ENCODE measurements at places on chromosomes 2 and 18.

- no peak for DNase-seq
Measured at GRCh38 chr2:61536180-61536571, 2.0 kb downstream of the XPO1 start.

DNA sequence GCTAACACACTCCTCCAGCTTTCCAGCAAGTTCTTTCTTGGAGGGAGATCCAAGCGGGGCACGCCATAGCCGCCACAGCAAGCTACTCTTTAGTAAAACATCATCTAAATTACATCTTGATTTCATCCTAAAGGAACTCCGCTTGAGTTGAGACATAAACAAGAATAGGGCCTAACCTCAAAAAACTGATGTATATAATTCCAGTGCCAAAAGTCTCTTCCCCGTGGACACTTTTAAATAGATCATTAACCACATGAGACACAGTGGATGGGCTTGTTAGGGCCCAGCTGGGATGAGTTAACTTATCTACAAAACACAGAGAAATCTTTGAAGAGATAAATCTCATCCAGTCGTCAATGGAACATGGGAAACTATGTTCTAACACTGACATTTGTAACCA lies 20.8 kb upstream of the MLPH start:
- DNase-seq = no peak

- DNase-seq = no peak
Measured at GRCh38 chr2:64606479-64607363, 47.0 kb downstream of the SERTAD2 start.

DNA sequence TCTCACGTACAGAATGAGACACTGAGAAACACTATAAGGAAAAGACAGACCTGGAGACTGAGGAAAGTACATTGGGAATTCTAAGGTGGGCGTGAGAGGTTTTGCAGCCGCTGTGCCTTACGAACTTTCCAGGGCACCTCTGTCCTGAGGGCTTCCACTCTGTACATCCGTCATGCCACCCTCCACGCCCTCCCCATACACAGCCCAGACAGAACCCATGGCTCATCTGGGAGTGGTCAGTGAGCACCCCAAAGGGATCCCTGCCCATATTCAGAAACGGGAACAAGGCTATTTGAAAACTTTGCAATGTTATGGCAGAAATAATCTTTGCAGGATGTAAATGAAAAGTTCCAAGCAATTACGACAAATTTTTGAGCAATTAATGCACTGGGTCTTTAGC lies 95.4 kb upstream of the ZNF532 start:
- DNase-seq = no peak

DNA sequence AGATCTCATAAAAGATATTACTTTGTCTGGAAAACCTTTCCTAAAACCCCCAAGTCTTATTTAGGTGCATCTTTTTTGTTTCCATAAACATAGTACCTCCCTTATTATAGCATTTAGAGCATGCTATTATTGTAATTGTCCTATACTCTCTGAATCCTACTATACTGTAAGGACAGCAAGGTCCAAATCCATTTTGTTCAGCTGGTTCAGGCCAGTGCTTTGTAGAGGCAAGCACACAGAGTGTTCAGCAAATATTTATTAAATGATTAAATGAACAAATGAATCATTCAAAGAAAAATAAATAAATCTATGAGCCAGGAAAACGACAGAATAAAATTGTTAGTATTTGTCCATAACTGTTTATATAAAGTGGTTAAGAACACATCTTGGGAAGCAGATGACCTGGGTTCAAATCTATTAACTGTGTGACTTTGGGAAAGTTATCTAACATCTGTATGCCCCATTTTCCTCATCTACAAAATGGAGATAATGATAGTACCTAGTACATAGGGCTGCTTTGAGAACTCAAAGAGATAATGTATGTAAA lies 86.0 kb downstream of the COL3A1 start:
- no peak for DNase-seq

DNA sequence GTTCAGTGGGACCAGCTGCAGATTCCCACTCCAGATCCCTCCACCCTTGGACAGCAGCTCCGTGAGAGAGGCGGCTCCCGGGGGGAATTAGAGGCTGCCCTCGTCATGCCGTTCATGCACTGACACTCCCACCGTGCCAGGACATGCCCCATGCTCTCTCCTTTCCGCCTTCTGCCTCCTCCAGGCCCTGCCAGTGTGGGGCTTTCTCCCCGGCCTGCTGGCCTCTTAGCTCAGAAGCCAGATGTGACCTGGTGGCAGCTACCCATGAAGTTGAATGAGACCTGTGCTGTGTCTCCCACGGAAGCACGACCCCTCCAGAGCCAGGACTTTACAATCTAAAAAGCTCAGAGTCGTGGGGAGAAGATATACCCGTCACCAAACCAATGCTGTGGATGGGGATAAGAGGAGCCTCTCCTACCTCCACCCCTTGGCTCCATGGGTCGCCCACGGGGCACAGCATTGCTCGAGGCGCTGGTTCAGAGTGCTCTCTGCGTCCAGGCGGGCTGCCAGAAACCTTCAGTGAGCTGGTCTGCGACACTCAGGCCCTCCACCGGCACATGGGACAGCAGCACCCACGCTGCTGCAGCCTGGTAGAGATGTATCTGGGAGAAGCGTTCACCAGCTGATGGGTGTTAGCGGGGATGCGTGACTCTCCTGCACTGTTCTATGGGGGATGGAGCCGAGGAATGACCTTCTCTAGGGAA lies 111.0 kb upstream of the GPC1 start:
- DNase-seq = no peak

GRCh38 chr18:50374220-50374752 lies 560 bp upstream of the SKA1 start:
- no peak for DNase-seq

DNA sequence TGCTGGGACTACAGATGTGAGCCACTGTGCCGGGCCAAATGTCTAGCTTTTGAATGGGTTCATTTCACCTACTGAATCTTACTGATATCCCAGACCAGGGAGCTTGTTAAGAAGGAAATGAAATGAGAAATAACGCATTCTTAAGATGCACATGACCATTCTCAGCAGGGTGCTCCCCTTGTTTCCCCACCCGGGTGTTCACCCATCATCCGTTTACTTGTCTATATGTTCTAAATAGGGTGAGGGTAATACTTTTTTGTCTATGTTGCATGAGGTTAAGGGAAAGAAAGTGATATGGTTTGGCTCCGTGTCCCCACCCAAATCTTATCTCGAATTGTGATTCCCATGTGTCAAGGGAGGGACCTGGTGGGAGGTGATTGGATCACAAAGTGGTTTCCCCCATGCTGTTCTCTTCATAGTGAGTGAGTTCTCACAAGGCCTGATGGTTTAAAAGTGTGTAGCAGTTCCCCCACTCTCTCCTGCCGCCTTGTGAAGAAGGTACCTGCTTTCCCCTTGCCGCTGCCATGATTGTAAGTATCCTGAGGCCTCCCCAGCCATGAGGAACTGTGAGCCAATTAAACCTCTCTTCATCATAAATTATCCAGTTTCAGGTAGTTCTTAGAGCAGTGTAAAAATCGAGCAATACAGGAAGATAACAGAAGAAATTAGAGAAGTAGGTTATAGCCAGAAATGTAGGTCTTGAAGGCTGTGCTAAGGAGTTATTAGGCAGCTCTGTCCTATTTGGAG lies 129.1 kb downstream of the DDX1 start:
- DNase-seq = no peak

- no peak for DNase-seq
Measured at GRCh38 chr18:48679236-48679635, 140.4 kb downstream of the CTIF start.

GRCh38 chr18:11541179-11541578 lies 68.2 kb upstream of the SLC35G4 start:
- no peak for DNase-seq

GRCh38 chr2:216829533-216829932 lies 30.3 kb downstream of the TNP1 start:
- DNase-seq = no peak

- DNase-seq = no peak
Measured at GRCh38 chr18:57630754-57631595, 9.3 kb upstream of the NARS1 start.

- no peak for DNase-seq
Measured at GRCh38 chr2:6793913-6794312, 71.8 kb downstream of the CMPK2 start.

DNA sequence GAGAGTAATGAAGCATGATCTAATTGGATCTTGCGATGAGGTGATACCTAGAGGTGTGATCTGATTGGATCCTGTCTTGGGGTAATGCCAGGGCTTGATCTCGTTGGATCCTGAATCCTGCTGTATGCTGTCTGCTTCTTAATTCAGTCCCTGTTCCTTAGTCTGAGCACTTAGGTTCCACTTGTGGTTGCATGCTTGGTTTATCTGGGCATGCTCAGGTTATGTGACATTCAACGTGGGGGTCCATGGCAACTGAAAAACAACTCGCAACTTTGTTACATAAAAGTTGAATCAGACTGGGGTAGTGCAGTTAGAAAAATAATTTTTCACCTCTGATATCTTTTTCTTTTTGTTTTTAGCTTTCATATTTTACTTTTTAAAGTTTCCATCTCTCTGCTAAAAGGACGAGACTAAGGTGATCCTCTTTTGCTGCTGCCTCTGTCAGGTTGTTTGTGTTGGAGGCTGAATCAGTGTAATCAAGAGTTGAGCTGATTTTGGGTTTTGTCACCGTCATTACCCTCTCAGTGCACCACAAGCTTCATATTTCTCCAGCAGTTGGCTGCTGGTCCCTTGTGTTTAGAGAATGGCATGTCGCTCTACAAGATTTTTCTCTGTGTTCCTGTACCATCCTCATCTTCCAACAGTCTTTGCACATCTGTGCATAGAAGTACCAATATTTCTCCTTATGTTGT lies 67.9 kb downstream of the NCOA1 start:
- DNase-seq = no peak

GRCh38 chr2:151230627-151231140 lies 31.0 kb downstream of the RBM43 start:
- DNase-seq = no peak

GRCh38 chr2:96950381-96951124 lies 35.8 kb downstream of the FAM178B start:
- no peak for DNase-seq

DNA sequence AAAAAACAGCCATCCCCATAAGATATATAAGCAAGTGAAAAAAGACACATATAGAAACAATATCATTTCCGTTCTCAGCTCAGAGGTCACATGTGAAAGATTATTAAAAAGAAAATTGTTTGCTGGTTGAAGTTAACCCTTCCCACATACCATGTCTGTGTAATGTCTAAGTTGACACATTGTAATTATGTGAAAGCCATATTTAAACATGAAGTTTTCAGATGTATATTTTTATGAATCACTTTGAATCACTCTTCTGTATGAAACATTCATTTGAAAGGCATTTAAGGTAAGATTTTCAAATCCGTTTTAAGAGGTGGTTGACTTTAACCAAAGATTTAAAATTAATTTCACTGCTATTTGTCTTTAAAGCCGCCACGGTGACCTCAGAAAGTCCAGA lies 441.9 kb downstream of the RND3 start:
- no peak for DNase-seq

GRCh38 chr2:118672571-118673158 lies 174.8 kb downstream of the EN1 start:
- no peak for DNase-seq
